ENCODE measurements at places on chromosomes 1 and 21.

- peak; percentile 76 for DNase-seq
Observed at GRCh38 chr1:3312898-3313575, 141.4 kb upstream of the ARHGEF16 start.

DNA sequence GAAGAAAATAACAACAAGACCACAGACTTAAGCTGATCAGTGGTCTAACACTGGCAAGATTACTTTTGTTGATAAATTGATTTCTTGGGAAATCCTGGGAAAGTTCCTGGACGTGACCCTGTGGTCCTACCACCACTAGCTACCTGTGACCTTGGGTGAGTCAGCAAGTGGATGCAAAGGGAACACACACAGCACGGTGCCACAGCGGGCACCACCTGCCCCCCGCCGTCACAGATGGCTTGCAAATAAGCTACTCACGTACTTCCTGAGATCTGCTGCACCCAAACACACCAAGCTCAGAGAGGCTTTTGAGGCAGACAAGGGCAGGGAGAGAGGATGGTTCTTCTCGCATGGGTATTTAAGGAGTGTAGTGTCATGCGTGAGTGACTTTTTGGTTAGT, 12.7 kb downstream of the CFAP298 start:
- no peak for DNase-seq

DNA sequence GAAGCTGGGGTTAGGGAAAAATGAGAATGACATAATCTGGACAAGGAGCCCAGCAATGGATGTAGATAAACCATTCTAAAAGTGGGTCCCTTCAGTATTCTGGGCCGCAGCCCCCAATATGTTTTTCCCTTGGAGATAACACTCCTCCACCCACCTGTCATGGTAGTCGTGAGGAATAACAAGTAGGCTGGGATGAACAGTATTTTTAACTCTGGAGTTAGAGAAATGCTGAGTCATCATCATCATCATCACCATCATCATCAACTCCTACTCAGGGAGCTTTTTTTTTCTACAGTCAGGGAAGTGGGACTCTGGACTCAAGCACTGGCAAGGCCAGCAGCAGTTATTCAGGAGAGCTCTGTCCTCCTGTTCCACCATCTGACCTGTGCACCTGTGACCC, 12.8 kb downstream of the CADM3 start:
- DNase-seq, result no peak

- no peak for DNase-seq
Observed at GRCh38 chr21:24832961-24833360, 774.3 kb downstream of the MRPL39 start.

DNA sequence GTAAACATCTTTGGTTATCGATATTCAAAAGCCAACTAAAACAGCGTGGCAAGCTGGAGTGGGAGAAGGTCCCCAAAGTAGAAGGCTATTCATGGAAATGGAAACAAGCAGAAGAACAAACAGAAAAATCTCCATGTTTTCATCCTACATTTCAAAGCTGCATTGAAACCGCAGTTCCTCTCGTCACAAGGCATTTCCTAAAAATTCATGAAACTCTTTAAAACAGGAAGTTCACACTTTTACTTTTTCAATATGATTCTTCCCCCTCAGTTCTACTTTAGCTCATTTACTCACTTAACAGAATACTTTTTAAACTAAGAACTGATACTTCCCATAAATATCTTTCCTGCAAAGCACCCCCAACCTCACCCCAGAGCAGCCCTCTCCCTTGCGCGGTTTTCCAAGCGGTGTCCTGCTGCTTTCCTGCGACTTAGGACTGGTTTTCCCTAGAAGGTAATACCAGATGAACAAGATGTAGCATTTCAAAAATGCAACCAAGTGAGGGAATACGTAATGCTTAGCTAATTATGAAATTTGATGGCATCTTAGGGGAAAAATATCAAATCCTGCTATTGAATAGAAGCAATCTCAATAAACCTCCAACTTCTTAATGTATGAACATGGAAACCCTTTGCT, 228.3 kb upstream of the PKN2 start:
- no peak for DNase-seq

DNA sequence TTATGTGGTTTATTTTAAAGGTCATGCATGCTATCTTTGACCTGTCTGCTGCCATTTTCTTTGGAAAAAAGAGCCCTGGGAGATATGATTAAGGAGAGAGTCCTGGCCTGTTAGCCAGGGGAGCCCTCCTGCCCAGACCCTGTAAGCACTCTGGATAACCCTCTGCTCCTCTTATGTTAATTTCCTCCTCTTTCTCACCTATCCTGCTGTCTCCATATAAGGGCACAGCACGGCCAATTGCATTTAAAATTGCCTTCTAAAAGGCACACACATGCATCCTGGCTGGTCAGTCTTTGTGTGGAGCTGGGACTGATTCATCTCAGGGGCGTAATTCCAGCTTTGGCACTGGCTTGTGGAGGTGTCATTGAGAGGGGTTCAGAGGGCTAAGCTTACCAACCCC, 158.9 kb downstream of the ST6GALNAC5 start:
- DNase-seq, result no peak

GRCh38 chr1:21089299-21089698, 87.4 kb downstream of the EIF4G3 start:
- no peak for DNase-seq

DNA sequence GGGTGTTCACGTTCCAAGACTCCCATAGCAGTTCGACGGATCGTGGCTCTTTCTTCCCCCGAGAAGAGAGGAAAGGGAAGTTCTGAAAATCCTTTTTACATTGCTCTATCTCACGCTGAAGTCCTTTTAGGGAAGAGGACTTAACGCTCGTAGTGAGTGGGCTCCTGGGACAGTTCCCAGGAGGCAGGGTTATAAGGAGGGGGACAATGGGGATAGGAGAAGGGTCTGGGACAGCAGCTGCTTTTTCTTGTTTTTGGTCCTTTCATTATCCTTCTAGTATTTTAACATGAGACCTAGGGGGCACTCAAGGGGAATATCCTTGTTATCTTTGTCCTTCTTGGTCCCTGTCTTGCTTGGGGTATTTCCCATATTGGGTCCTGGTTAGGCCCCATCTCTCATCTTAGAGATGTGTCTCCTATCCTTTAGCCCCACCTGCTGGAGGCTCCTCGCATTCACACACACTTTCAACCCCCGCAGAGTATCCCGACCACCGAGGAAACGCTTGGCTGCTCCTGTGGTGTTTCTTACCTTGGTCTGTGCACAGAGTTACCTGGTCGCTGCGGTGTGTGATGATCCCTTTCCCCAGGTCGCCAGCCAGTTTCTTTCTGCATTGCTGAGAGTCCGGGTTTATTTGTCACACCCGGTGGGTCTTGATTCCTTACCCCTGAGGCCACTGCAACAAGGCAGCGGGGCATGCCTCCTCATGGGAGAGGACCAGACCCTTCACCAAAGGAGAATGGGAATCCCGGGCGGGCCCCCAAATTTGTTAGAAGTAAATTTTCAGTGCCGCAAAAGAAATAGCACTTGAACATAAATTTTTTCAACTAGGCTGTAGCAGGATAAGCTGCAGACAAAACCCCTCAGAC, 29.7 kb downstream of the SCCPDH start:
- peak; percentile 63 for DNase-seq

DNA sequence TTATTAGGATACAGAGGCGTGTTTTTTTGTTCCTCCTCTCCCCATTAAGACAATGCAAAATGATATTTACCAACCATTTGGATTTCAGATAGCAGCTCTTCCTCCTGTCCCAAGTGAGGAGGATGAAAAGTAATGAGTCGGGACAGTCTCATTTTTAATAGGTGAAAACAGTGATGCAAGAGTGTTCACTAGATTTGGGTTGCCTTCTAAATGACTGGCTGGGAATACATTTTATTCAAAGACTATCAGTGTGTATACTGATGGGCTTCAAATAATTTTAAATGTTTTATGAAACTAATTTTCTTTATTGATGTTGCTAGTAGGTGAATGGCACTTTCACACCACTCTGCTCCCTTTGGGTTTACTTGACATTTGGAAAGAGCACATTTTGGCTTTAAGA, 2.1 kb downstream of the RCOR3 start:
- DNase-seq, result peak; percentile 26

GRCh38 chr1:114756009-114756892, 1.5 kb downstream of the CSDE1 start:
- peak; percentile 33 for DNase-seq

- no peak for DNase-seq
Observed at GRCh38 chr1:9718006-9718680, 66.6 kb downstream of the PIK3CD start.

- no peak for DNase-seq
Observed at GRCh38 chr1:21568006-21568746, 59.0 kb downstream of the ALPL start.

DNA sequence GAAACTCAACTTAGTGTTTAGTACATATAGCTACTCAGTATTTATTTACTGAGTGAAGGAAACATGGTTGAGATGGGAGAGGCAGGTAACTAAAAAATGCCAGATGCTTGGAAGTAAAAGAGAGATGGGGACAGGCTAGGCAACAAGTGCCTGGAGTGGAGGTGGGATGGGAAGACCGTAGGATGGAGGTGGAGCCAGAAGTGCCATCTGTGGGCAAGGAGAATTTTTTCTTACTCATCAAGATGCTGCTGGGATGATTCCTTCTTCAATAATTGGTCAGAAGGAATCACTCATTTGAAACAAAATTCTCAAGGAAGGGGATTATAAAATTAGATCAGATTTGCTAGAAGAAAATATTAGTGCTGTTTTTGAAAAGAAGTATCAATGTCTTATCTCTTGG, 72.9 kb downstream of the IFI44 start:
- no peak for DNase-seq

DNA sequence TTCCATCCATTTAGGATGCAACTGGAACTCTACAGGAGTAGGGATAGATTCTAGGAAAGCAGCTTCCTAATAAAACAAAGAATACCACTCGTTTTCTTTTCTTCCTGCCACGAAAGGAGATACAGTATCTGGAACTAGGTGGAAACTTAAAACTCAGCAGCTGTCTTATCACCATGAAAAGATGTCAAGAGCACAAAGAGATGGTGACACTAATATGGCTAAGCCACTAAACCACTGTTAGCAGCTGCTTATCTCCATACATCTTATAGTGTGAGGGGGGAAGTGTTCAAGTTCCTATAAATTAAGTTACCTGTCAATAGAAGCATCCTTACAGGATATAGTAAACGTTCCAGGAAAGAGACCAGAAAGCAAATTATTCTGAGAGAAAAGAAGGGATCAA, 162.5 kb downstream of the TYW3 start:
- no peak for DNase-seq

DNA sequence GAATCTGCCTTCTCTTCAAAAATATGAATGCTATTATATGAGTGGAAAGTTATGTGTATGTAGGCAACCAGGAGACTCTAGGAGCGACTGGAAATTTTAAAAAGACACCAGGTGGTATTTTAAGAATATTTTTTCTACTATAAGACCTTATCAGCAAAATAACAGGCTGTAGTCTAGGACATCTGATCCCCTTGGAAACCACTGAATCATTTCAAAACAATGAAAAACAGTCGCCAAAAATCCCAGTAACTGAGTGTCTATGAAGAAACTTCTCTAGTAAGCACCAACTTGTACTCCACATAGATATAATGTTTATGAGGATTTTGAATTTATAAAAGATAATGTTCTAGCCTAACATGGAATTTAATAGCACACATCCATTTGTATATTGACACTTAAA, 358.5 kb downstream of the GPATCH2 start:
- no peak for DNase-seq

GRCh38 chr1:245388687-245389086, 233.9 kb downstream of the KIF26B start:
- no peak for DNase-seq

- no peak for DNase-seq
Observed at GRCh38 chr1:199311478-199312262, 672.8 kb downstream of the PTPRC start.

DNA sequence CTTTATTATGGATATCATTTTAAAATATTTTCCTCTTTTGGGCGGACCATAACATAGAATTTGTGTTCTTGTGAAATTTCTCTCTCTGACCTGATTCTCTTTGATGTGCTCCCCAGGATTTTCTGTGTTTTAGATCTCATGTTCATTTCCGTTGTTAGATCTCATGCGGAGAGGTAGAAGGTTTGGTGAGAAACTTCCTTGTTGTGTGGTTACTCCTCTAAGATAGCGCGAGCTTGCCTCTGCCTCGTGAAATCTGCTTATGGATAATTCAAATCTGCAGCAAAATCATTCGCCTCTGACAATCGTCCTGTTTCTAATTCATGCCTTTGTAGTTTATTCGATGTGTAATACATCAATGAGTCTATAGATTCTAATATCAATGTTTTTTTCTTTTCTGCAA, 580.4 kb downstream of the USP25 start:
- DNase-seq, result no peak

DNA sequence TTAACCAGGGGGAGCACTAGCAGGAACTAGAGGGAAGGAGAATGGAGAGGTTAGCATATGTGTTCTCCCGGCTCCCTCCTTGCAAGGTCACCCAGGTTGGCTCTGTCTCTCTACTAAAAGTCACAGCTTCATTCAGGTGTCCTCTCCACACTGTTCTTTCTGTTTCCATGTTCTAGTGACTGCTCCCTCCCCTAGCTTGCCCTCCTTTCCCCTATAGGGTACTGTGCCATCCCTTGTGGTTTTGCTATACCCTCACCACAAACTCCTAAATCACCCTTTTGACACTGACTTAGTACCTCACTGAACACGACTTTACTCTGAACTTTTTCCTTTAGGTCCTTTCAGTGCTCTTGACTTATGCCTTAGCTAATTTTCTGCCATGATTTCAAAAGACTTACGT, 389.3 kb downstream of the ST6GALNAC3 start:
- DNase-seq, result peak; percentile 10

GRCh38 chr1:76465030-76465429, 390.5 kb downstream of the ST6GALNAC3 start:
- peak; percentile 7 for DNase-seq

DNA sequence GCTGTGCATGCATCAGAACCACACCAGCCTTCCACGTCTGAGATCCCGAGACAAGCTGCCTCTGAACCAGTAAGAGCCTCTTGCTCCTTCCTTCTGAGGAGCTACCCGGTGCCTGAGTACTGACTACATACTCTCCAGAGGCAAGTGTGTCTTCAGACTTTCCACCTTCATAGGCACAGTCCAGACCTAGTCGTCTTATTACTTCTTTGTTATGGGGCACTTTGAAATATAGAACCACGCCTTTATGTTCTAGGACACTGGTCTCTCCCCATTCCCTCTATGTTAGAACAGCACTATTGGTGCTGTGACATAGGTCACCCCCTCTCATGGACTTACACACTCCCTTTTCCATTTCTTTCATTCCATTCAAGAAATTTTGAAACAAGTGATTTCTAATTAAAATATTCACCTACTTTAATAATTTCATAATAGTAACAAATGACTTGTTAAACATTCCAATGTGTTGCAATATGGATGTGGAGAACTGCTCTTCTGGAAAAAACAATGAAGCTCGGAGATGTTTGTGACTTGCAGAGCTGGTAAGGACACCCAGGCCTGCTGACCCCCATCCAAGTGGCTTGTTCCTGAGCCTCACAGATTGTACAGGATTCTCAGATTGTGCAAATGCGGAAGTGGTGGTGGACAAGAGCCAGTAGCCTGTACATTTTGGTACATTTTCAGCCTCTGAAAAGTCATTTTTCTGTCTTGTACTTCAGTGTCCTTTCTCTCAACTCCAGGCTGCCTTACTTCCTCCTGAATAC, 76.1 kb upstream of the SIPA1L2 start:
- no peak for DNase-seq

- no peak for DNase-seq
Observed at GRCh38 chr1:111967067-111967690, 22.3 kb downstream of the KCND3 start.

Data from activated CD4-positive, alpha-beta T cell treated with anti-CD3 and anti-CD28 coated beads, Interleukin-2, Interleukin-6, amounts not matched to agents 100 ng/mL and 50 ng/mL, durations not matched to agents 16 hours and 8 hours (primary cell).